ENCODE measurements at places on chromosomes 5 and 9.
A peak's percentile ranks its signal among the peaks of the same experiment; 100 is the strongest.

GRCh38 chr9:306907-307306 lies 92.2 kb downstream of the DOCK8 start:
- DNase-seq, result peak; percentile 53

GRCh38 chr9:133147412-133148198 lies 16.1 kb downstream of the GBGT1 start:
- peak; percentile 82 for DNase-seq

- DNase-seq, result no peak
These were observed 31.0 kb downstream of the ADAM19 start for GRCh38 chr5:157544623-157544989.

DNA sequence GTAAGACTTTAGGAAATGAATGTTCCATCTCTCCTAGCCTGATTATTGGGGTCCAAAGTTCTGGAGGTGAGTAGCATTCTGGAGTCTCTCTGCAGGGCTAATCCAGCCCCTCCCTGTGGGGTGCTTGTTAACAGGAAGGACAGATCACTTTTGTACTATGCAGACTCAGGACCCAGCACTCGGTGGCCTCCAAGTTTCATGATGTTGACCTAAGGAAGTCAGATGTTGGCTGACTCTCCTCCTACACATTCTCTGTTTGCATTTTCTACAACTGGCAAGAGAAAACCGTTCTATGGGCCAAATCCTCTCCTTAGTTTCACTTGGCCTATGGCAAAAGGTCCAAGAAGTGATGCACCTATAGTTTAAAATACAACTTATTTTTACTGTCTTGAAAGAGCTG lies 5.5 kb upstream of the PDE8B start:
- DNase-seq, result no peak

DNA sequence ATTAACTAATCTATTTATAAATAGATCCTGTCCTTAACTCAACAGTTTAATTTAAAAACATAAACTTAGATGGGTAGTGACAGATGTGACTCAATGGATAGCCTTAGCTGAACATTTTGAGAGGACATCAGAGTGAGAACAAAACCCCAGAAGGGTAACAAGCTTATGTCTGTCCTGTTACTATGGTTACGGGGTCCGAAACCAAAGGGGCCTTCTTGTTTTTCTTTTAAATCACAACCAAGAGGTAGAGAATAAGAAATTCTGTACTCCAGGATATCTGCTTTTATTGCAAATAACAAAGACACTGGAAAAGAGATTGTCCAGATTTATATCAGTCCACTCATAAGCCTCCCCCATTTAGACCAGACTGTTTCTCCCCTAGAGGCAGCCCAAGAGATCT lies 612.1 kb downstream of the MTRR start:
- DNase-seq, result no peak

- peak; percentile 81 for DNase-seq
These were observed 10.8 kb downstream of the REEP2 start for GRCh38 chr5:138449501-138450239.

GRCh38 chr5:173454736-173455598 lies 126.8 kb upstream of the STC2 start:
- no peak for DNase-seq

GRCh38 chr9:111914749-111915424 lies 18.3 kb downstream of the UGCG start:
- DNase-seq, result peak; percentile 60

DNA sequence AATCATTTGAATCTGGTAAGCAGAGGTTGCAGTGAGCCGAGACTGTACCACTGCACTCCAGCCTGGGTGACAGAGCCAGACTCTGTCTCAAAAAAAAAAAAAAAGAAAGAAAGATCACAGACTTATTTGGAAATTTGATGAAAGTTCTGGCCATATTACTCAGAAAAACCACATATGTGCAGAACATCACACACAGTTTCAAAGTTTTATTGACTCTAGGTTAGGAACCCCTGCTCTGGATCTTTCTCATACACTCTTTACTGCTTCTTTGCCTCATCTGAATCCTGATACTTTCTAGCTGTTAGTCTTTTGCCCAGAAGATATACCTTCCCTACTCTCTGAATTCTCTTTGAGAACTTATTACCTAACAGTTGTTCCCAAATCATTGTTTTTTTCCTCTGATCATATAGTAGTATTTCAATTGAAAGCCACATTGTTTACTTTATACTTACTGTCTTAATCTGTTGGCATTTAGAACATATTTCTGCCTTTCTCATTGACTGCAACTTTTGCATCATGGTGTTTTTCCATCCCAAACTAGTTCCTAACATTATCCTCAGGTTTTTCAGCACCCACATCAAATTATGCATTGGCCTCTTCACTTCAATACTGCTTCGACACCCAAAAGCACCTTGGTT lies 68.7 kb downstream of the LNPEP start:
- no peak for DNase-seq

DNA sequence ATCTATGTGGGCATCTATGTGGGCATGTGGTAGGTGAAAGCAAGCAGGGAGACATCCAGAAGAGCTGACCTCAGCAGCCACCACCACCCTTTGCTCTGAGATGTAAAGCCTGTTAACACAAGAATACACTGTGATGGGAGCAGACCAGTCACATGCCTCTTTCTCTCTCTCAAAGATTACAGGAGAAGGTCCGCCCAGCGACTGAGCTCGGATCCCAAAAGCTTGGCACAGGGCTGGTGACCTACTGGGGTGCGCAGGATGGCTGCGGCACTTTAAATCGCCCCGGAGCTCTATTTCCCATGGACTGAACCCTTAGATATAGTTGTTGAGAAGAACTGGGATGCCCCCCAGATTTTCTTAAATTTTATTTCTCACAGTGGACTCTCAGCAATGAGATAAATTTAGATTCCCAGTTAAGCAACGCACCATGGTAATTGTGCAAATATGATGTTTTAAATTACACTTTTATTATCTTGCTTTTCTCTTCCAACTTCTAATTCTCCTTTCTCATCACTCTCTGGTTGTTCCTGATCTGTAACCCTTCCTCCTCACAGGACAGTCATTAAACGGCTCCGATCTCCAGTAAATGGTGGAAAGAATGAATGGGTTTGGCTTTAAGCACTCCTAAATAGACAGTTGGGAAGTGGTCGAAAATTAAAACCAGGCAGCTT lies 37.7 kb upstream of the ICE1 start:
- no peak for DNase-seq

DNA sequence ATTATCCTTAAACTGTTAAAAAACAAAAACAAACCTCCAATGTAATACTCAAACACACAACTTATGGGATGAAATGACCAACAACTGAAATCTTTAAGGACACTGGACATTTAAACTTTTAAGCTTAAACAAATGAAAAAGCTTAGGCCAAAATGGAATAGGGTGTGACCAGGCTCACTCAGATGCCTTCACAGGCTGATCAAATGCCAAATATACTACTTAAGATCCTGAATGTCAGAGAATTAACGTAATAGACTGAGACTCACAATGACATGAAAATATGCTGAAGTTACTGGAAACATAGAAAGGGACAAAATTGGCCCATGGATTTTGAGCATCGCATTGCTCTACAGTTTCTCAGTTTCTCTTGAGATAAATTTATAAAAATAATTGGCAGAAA lies 286.8 kb downstream of the ADAMTS6 start:
- no peak for DNase-seq

DNA sequence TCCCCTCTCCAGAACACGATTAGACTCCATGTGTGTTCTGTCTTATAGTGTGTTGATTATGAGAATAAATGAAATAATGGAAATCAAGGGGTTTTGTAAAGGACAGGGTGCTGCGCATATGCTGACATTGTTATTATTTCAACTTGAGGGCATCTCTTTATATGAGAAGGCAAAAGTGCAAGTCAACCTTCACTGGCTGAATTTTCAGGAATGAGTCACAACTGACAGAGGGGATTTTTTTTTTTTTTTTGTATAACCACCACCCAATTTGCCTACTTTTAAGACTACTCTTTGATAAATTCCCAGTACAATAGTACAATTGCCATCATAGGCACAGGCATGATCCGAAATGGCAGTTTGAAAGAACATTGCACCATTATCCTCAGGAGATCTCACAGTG lies 419.2 kb upstream of the NMUR2 start:
- no peak for DNase-seq
